NCI-H82 (cell line): ENCODE measurements at places on chromosomes 6 and 20.

- no peak for DNase-seq
Measured at GRCh38 chr6:111738156-111738555, 132.5 kb upstream of the TRAF3IP2 start.

GRCh38 chr6:40888456-40888990 lies 150.5 kb downstream of the UNC5CL start:
- peak; percentile 79 for DNase-seq

- no peak for DNase-seq
Measured at GRCh38 chr6:3693831-3694230, 57.7 kb downstream of the PXDC1 start.

DNA sequence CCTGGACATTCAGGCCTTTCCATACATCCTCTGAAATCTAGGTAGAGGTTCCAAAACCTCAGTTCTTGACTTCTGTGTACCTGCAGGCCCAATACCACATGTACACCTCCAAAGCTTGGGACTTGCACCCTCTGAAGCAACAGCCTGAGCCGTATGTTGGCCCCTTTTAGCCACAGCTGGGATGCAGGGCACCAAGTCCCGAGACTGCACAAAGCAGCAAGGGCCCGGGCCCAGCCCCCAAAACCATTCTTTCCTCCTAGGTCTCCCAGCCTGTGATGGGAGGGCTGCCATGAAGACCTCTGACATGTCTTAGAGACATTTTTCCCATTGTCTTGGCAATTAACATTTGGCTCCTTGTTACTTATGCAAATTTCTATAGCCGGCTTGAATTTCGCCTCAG lies 107.4 kb upstream of the FRMD1 start:
- DNase-seq, result no peak

DNA sequence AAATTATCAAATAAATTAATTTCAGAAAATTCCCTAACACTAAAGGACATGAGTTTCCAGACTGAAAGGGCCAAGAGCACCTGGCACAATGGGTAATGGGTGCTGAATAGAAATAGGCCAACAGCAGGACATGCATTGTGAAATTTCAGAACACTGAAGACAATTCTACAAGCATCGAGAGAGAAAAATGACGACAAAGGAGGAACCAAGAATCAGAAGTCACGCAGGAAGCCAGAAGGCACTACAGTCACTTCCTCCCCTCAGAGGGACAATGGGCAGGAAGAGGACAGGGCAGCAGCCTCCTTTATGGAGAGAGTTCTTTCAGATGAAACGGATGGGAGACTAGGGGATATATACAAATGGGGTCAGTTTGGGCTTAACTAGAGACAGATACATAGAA lies 29.6 kb downstream of the PCNA start:
- no peak for DNase-seq

GRCh38 chr20:43457640-43458421 lies at the start of gene SRSF6:
TSS of gene SRSF6 (plus strand) at chr20:43457896. CDS start at chr20:43458034, 138 bp downstream.
- DNase-seq, result peak; percentile 94

DNA sequence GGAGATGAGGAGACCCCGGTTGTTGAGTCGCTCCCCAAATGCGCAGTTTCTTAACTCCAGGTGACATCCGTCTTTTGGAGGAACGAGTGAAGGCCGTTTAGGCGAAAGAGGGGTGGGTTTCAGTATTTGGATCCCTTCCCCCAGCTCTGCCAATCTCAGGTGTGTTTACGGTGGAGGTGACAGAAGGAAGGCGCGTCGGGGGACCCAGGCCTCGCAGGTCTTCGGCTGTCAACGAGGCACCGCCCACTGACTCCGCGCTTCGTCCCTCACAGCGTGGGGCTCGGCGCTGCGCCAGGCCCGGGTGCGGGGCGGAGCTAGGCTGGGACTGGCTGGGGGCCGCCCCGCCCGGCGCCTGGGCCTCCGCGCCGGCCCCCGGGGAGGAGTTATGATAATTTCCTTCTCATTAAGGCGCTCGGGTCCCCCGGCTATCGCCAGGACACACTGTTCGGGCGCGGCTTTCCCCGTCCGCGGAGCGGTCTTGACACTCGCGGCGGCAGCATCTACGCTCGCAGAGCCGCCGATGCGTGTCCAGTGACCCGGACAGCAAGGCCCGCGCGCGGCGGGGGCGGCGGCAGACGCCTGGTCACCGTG lies at the start of gene TFAP2C:
Gene TFAP2C, plus strand, starts transcription at position 434 of the 591 bp plus-strand sequence. CDS start 239 bp downstream, outside the sequence.
- peak; percentile 82 for DNase-seq

- DNase-seq, result no peak
Measured at GRCh38 chr20:58216334-58216733, 12.1 kb downstream of the ANKRD60 start.

DNA sequence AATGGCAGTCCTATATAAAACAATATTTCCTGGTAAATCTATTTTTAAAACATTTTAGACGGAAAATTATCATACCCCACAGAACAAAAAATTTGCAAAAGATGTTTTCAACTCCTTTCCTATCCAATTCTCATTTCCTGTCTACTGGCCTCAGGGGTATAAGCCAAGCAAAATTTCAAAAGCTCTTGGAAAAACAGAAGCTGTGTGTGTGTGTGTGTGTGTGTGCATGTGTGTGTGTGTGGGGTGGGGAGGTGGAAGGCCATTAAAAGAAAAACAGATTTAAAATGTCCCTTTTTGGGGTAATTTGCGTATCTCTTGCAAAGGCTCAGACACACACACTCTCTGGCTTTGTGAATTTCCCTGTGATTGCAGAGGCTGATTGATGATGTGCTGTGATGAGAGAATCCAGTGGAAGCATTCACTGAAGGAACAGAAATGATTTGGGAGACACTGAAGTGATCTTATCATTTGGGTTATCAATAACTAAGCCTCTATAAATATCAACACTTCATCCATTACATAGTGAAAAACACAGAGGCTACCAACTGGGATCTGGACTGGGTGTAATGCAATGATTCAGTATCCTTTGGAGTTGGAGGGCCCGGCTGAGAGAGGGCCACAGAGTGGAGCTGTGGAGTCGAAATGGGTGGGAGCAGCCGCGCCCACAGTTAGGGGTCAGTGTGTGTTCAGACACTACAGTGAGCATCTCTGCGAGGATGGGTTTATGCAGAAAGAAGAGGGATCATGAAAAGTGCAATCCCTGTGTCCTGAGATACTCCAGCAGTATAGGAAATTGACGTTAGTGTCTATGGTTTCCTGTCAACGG lies 106.8 kb upstream of the PREP start:
- DNase-seq, result peak; percentile 48

GRCh38 chr20:38612751-38613515 lies 11.3 kb downstream of the ARHGAP40 start:
- no peak for DNase-seq

- DNase-seq, result no peak
Measured at GRCh38 chr6:16585805-16586204, 175.5 kb downstream of the ATXN1 start.

DNA sequence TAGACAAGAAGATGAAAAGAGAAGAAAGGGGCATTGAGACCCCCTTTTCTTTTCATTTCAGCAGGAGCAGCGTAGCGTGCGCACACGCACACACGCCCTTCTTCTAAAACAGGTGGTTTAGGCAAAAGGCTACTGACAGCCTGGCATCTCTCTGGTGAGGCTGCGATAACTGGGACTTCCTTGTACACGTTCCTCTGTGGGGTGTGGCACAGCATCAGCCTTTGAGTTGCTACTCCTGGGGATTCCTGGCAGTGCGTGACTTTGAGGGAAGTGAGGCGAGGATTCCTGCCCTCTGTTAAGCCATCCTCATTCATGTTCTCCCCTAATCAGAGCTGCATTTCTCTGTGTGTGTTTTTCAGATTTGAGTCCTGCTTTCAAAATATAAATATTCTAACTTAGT lies 94.7 kb downstream of the TMEM170B start:
- no peak for DNase-seq

DNA sequence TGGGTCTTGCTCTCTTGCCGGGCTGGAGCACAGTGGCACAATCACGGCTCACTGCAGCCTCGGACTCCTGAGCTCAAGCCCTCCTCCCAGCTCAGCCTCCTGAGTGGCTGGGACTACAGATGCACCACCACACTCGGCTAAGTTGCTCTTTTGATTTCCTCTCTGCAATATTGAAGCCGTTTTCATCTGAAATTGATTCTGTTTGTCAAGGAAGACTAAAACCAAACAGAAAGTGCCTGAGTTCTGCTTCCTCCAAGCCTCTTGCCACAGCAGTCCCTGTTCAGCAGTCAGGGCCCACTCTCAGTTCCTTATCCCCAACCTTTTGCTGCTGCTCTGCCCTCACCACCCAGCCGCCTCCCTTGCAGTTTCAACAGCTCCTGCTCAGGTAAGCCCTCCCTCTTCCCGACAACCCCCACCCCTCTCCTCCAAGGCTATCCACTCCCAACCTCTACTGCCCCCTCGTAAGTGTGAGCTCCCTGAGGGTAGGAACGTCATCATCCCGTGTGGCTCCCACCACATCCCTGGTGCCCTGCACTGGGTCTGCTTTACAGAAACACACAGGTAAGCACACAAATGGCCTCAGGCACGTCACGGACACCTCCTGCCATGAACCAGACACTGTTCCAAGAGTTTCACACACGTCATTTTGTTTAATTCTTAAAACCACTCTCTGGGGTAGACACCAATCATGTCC lies 70.7 kb upstream of the TAB2 start:
- no peak for DNase-seq

DNA sequence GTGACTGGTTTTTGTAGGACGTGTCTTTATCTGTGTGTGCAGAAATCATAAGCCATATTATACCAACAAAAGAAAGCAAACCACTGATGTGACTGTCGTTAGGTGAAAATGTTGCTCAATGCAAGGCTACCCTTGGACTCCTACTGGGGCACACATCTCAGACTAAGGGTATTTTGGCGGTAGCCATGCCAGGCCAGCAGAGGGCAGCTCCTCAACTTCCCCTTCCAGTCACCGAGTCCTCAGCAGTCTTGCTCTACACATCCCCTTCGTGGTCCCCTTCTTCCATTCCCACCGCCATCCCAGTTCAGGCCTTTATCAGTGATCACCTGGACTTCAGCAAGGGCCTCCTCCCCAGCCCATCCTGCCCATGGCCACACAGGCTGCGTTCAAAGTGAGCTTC lies 113.7 kb upstream of the GGTLC1 start:
- DNase-seq, result peak; percentile 84

DNA sequence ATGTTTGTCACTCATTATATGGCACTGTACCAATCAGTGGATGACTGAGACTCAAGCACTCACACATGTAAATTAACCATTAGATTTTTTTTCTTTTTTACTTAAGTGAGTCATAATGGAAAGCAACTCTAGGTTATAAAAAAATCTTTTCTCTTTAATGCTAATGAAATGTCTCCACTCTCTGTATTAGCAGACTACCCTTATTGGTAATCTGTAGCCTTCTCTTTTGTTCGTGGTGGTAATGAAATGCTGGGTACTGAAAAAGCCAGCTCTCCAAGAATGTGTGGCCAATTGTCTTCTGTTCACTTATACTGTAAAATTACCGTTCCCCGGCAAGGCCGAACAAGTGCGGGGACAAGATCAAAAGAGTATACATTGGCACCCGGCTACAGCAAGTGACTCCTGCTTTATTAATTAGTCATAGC lies 69.0 kb downstream of the AFG1L start:
- DNase-seq, result no peak

- no peak for DNase-seq
Measured at GRCh38 chr6:144266091-144266649, 19.0 kb upstream of the UTRN start.

DNA sequence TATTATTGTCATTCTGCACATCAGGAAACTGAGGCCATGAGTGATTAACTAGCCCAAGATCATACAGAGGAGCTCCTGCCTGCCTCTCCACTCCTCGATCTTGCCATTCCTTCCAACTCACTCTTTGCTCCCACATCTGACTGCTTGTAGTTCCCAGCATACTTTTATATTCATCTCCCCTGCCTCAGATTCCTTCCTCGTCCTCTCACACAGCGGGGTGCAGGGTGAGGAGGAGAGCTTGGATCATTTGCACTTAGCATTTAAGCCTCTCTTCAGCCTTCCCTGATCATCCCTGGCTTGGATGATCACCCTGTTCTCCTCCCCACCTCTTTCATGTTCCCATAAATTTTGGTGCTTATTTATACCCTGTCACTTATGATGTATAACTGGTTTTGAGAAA lies 515.1 kb upstream of the SOX4 start:
- DNase-seq, result no peak

GRCh38 chr6:90478278-90478677 lies 108.6 kb downstream of the MAP3K7 start:
- DNase-seq, result peak; percentile 67

- no peak for DNase-seq
Measured at GRCh38 chr6:85389151-85389797, 60.6 kb upstream of the NT5E start.

GRCh38 chr20:17680836-17681725 lies 961 bp downstream of the RRBP1 start:
- DNase-seq, result peak; percentile 77

DNA sequence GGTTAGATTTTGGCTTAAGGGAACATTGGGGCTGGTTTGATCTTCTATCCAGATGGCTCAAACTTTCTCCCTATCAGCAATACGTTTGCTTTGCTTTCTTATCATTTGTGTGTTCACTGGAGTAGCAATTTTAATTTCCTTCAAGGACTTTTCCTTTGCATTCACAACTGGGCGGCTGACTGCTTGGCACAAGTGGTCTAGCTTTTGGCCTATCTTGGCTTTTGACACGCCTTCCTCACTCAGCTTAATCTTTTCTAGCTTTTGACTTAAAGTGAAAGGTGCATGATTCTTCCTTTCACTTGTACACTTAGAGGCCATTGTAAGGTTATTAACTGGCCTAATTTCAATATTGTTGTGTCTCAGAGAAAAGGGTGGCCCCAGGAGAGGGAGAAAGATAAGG lies 254.9 kb downstream of the PLCB1 start:
- DNase-seq, result no peak

DNA sequence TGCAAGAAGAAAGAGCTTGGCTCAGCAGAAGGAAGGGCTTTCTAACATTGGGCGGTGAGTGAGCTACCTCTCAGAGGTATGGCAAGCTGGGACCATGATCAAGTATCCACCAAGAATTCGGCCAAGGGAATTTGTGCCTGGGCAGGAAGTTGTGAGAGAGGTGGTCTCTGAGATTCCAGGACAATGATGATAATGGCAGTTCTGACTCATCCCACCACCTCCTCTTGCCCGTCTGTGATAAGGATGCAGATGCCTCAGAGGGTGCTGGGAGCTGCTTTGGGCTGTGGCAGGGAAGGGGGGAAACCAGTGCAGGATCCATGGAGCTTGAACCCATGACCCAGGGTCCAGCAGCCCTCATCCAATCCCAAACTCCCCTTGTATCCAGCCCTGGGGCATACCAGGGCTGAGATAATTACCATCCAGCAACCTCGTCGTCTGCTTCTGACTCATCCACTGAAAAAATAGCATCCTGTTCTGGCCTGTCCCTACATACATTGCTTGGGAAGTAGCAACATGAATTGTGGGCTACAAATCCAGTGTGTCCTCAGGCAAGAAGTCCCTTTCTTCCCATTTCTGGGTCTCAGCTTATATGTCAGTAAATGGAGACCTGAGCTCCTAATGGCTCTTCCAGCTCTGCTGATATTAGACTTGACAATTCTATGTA lies 5.9 kb downstream of the TGM6 start:
- no peak for DNase-seq

GRCh38 chr6:2183752-2184151 lies 61.7 kb downstream of the GMDS start:
- DNase-seq, result no peak

- DNase-seq, result peak; percentile 63
Measured at GRCh38 chr6:18263418-18264218, 712 bp downstream of the DEK start.
